ENCODE measurements at places on chromosomes 5 and 9.

- no peak for DNase-seq
Measured at GRCh38 chr5:107067395-107067794, 603.3 kb downstream of the EFNA5 start.

DNA sequence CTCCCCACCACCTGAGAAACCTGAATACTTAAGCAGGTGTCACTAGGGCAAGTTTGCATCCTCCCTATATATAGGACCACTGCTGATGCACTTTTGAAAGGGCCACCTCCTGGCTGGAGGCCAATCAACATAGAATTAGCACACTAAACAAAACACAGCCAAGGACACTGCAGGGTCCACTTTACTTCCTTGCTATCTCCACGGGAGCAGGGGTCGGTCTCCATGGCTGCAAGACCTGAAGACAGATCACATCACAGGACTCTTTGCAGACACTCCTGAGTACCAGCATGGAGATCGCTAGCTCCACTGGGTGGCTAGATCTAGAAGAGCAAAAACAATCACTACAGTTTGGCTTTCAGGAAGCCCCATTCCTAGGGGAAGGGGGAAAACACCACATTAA, 72.3 kb downstream of the C9orf153 start:
- DNase-seq, result no peak

DNA sequence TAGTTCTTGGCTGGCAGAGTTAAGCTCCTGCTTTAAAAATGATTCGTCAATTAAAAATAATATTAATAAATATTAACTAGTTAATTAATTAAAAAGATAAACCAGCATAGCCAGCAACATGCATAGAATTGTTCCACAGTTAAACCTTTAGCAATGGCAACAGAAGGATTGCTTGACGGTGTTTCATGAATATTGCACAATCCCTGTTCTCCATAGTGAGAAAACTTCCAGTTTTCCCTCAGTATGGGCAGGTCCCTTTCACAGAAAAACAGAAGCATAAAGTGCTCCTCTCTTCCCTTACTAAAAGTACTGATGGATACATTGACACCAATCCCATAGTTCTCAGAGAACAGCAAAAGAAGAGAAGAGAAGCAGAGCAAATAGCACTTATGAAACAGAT, 71.4 kb upstream of the CAST start:
- DNase-seq, result no peak

- DNase-seq, result no peak
Measured at GRCh38 chr9:138105123-138105415, 227.5 kb downstream of the CACNA1B start.

GRCh38 chr9:127538849-127539258, 73.2 kb upstream of the STXBP1 start:
- no peak for DNase-seq

GRCh38 chr9:69040646-69041045, 5.1 kb downstream of the FXN start:
- DNase-seq, result no peak

DNA sequence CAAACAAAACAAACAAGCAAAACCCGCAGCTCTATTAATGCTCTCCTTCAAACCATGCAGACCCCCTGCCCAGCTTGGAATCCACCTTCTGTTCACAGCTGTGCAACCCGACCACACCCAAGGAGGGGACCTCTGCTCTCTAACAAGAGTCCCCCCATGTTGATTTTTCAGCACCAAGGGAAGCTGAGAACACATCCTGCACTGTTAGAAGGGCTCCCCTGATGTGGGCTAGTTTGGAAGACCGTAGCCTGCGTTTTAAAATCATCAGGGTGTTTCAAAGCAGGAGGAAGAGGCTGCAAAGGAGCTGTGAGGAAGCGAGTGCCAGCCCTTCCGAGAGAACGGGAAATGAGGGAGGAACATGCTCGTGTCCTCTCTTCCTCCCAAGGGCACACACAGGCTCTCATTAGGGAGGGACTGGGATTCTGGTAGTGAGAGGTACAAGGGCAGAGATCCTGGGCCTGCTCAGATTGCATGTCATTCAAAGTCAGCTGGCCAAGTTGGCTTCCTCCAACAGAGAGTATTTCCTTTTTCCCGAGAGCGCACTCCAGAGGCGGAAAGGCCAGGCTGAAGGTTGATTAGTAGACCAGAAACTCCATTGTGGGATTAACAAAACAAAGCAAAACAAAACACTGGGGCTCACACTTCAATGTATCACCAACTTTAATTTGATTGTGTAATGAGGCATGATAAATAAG, 185.9 kb downstream of the SEMA6A start:
- DNase-seq, result no peak

GRCh38 chr5:73256862-73257261, 83.9 kb downstream of the TMEM174 start:
- DNase-seq, result no peak

GRCh38 chr5:68593211-68593671, 377.7 kb downstream of the PIK3R1 start:
- no peak for DNase-seq

DNA sequence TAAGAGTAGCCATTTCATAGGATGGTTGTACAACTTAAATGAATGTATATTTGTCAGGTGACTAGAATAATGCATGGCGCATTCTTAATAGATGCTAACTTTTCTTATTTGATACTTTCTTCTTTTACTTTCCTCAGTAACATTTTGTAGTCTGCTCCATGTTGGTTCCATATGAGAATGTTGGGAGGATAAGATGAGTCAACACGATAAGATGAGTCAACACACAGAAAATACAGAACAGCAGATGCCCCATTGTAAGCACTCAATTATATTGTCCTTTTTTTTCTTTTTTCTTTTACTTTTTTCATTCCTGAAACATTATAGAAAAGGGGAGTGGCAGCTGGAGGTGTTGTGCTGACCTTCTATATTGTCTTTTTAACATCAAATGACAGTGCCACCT, 92.3 kb upstream of the SPATA31C2 start:
- no peak for DNase-seq
